ENCODE measurements at places on chromosomes 16 and 17.
A peak's percentile ranks its signal among the peaks of the same experiment; 100 is the strongest.

DNA sequence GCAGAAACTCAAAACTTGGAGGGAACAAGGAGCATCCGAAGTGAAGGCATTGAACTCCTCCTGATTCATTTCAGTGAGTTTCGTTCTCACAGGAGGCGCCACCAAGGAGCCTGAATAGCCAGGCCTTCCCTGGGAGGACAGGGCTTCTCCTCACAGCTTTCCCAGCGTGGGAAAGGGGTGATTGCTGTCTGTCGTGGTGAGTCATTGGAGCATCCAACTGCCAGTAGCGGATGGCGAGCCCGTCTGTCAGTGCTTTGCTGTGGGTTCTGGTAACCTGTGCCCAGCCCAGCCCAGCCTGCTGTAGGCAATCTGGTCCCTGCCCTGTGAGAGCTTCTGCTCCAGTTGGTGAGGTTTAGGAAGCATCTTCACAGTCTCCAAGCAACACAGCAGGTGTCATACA, 28.3 kb downstream of the PLCD3 start:
- no peak for DNase-seq

DNA sequence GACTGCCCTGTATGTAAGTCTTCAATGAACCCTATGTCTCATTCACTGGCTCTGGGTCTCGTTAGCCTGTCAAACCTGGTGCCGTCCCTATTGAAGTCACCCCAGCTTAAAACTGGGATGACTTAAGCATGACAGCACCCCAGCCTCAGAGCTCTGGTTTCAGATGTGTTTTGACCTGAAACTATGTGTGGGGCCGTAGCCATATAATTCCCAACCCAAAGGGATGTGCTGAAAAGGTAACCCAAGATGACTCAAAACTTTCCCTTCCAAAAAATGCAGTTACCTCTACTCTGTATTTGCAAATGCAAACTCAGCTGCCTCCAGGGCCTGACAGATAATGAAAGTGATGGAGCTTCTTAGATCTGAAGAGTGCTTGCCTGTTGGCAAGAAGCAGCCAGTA, 478.3 kb upstream of the ERCC4 start:
- DNase-seq, result no peak

- no peak for DNase-seq
These were observed at the start of gene EVI2A for GRCh38 chr17:31321481-31321880. Gene EVI2A (minus strand): TSS chr17:31321622. CDS start chr17:31319013, 2,609 bp downstream.

- DNase-seq, result no peak
These were observed 34.7 kb downstream of the SBK1 start for GRCh38 chr16:28326881-28327610.

GRCh38 chr17:19287651-19288050, 50.5 kb downstream of the EPN2 start:
- DNase-seq, result no peak

DNA sequence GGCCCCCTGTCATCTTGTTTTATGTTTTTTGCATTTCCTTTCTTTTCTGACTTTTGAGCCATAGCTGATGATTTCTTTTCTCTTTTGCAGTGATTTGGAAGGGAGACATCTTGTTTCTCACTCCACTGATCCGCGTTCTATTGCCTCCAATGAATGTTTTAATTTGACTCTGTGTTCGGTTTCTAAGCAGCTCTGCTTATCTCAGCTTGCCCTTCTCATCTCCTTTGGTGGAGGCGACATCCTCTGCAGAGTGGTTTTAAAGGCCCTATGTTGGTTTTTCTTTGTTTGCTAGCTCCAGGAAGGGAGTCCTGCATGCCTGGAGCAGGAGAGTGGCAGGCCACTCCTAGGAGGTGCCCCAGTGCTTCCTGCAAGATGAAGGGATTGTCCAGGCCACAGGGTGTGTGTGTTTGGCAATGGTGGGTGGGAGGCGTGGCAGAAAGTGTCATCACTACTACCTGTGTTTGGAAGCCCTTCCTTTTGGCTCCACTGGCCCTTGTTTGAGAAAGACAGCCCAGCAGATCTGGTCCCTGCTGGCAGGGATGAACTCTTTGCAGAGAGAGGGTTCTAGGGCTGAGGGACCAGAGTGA, 13.6 kb downstream of the SMPD3 start:
- DNase-seq, result no peak

- no peak for DNase-seq
These were observed 291.8 kb downstream of the SOX9 start for GRCh38 chr17:72412650-72413076.

- DNase-seq, result no peak
These were observed 314.2 kb downstream of the CPPED1 start for GRCh38 chr16:12489357-12489990.

DNA sequence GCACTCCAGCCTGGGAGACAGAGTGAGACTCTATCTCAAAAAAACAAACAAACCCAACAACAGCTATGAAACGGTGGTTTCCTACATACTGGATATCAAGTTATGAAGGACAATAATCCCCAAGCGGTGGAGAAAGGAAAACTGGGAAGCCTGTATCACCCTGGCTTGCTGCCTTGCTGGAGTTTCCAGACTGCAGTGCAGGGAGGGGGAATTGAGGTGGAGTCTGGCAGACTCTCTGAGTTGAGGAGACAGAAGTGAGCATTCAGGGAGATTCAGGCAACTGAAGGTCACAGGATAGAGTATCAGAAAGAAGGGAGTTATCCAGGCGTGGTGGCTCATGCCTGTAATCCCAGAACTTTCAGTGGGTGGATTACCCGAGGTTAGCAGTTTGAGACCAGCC, 11.9 kb downstream of the QRICH2 start:
- no peak for DNase-seq

GRCh38 chr17:7219229-7219811, 316 bp downstream of the DLG4 start:
- DNase-seq, result no peak

DNA sequence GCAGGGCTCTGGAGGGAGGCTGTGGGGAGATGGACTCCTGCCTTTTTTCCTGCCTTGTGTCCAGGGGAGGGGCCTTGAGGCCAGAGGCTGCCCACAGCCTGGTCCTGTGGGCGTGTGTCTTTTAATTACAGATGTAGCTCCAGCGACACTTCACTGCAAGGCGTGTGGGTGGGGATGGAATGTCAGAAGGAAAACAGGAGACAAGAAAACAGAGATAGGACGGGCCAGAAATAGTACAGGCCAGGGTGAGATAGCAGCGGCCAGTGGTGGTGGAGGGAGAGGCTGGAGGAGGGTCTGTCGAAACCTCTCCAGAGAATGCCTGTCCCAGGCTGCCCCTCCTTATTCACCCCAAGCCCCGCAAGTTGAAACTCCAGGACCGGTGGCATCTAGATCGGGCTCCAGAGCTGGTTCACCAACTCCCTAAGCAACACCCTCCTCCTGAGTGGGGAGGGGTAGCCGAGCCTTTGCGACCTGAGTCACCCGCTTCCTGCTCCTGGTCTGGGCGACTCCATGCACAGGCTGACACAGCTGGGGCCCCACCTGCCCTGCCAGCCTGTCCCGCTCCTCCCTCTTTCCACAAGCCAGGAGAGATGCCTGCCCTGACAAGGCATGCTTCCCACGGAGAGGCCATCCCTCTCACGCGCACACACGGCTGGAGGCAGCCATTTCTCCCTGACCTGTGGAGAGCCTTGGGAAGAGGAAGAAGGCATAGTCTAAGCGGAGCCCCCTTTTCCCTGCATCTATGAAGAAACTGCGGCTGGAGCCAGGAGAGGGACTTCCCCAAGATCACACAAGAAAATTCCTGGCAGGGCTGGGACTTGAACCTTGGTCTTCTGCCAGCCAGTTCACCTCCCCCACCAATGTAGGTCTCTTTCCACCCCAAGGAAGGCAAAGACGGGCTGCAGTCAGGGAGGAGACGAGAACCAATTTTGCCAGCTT, 6.6 kb upstream of the JUP start:
- no peak for DNase-seq

GRCh38 chr16:30142672-30143346, 19.8 kb upstream of the MAPK3 start:
- DNase-seq, result peak; percentile 2

- no peak for DNase-seq
These were observed 218.4 kb downstream of the IRX3 start for GRCh38 chr16:54068212-54068611.

- no peak for DNase-seq
These were observed 3.4 kb downstream of the MKS1 start for GRCh38 chr17:58215685-58216084.

DNA sequence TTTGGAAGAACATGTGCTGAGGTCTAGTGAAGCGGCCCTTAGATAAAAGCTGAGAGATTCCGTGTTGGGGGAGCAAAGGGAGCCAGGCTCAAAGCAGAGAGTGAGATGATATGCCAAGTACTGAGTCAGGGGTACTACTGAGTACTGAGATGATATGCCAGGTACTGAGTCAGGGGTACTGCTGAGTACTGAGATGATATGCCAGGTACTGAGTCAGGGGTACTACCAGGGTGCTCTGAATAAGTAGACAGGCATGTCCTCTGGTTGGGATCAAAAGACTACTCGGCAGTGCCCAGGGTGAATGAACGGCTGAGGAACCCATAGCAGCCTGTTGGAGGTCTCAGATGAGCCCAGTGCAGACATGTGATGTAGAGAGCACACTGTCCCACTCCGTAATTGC, 239.0 kb downstream of the SOX9 start:
- DNase-seq, result no peak
